ENCODE measurements at places on chromosomes 12 and 14. TPM values are rescaled to one million over a fixed set of nuclear protein-coding genes. Genes with fewer than 3 reads are reported as not detected.

DNA sequence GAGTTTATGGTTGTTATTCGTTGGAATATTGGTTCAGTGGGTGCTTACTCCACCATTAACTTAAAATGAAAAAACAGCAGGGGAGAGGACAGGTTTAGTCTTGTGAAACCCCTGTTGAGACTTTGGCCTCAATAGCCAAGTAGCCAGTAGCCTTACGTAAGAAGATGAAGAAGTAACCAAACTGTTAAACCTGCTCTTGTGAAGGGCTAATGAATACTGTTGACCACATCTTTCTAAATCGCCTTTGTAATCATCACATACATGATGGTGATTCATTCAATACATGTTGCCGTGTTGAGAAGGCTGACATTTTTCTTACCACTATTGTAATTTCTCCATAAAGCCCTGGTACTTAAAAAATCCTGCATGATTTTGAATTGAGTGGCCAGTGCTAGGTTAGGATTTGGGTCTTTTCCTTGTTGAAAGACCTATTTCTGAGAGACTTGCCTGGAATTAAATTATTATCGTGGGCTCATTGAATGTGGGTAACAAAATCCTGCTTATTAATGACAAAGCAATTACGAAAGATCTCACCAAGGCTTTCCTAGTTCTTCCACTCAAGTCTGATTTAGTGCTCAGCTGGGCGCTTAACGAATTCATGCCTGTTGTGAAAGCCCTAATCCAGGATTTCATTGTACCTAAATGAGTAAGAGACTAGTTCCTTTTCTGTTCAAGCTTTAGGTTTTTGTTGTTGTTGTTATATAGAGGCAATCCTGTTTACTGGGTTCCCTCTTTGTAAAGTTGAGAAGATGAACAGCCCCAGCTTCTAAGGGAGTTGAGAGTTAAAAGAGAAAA is 333.1 kb downstream of the FUT8 start:
- H3K4me1 ChIP-seq: peaks cover under 1% of the 10 kb centered on the region
- H3K4me3 ChIP-seq: no peak overlapping the region
- H3K27me3 ChIP-seq: no peaks in the 10 kb centered on the region
- no peak overlapping the region for H3K27ac ChIP-seq
- peaks cover 43% of the 10 kb centered on the region for H3K36me3 ChIP-seq
- DNase-seq: no peak

The CEP83 gene
- 19.1 TPM for total RNA-seq

The EIF2B1 gene
- 62.8 TPM for total RNA-seq

- H3K36me3 ChIP-seq: no peaks in the 10 kb centered on the region
- no peak overlapping the region for H3K27ac ChIP-seq
- H3K27me3 ChIP-seq: peaks cover 3% of the 10 kb centered on the region
- DNase-seq: no peak
- H3K4me1 ChIP-seq: peaks cover 4% of the 10 kb centered on the region
Observed at GRCh38 chr12:108477055-108477880, 37.8 kb upstream of the FICD start.

The AMN gene
- total RNA-seq: 2.5 TPM

DNA sequence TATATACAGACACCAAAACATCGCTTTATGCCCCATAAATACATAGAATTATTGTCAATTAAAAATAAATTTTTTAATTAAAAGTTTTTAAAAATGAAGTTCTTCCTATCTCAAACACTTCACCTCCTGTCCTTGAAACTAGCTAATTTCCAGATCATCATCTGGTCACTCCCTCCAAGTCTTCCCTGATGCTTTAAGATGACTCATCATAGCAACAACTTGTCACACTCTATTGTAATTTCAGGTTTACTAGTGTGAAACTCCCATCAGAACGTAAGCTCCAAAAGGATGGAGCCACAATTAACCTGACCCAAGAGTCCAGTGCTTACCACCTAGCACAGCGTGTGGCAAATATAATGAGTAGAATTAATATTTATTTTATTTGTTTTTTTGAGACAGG is 16.3 kb downstream of the GXYLT1 start:
- no peaks in the 10 kb centered on the region for H3K27me3 ChIP-seq
- H3K27ac ChIP-seq: no peak overlapping the region
- H3K4me1 ChIP-seq: peaks cover 3% of the 10 kb centered on the region
- no peak for DNase-seq
- no peak overlapping the region for H3K4me3 ChIP-seq

GRCh38 chr14:88919502-88919901 is 95.1 kb downstream of the TTC8 start:
- no peak overlapping the region for H3K4me3 ChIP-seq
- H3K36me3 ChIP-seq: no peaks in the 10 kb centered on the region
- no peak overlapping the region for H3K27ac ChIP-seq
- DNase-seq: no peak

The ZNF385A gene
- total RNA-seq: 2.0 TPM

The GLIPR1L1 gene
- not detected for total RNA-seq

DNA sequence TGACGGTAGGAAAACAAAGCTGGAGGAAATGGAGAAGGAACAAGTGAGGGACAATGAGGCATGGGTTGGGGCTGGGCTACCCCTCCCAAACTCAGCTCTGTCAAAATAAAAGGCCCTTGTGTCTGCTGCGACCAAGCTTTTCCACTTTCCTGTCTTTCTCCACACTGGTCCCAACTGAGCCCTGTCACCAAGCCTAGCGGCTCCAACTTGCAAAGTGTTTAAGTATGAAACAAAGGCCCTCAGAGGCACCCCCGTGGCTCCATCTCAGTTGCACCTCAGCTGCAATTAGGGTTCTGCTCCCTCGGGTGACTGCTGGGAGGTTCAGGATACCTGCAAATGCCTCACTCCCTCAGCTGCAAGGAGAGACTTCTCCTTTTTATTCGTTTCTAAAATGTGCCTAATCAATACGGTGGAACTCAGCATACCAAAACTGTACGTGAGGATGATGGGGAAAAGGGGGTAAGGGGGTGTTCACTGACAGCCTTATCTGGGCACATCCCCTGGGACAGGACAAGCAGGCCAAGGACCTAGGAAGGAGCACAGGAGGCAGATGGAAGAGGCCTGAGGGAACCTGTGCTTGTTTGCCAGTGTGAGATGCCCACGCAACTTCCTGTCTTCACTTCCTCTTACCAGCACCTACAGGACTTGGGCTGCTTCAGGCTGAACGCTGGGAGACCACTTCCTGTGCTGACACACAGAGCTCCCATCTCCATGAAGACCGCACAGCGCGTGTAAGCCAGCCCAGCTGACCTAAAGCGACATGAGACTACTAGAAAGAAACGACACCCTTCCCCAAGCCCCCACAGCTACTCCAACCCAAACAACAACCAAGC is 8.9 kb downstream of the VAMP1 start:
- peaks cover 68% of the 10 kb centered on the region for H3K36me3 ChIP-seq
- peak overlapping the region; percentile 99 for H3K27ac ChIP-seq
- peak; percentile 78 for DNase-seq
- no peaks in the 10 kb centered on the region for H3K27me3 ChIP-seq
- H3K4me1 ChIP-seq: peaks cover 74% of the 10 kb centered on the region

The BORCS5 gene
- 21.8 TPM for total RNA-seq

GRCh38 chr12:65490250-65490649 is 211.8 kb downstream of the MSRB3 start:
- no peak for DNase-seq
- H3K36me3 ChIP-seq: no peaks in the 10 kb centered on the region
- peaks cover 7% of the 10 kb centered on the region for H3K4me1 ChIP-seq
- H3K4me3 ChIP-seq: no peak overlapping the region

GRCh38 chr14:51006781-51007211 is 62.5 kb upstream of the PYGL start:
- no peak for DNase-seq
- no peaks in the 10 kb centered on the region for H3K4me1 ChIP-seq
- no peaks in the 10 kb centered on the region for H3K36me3 ChIP-seq
- H3K27ac ChIP-seq: no peak overlapping the region

DNA sequence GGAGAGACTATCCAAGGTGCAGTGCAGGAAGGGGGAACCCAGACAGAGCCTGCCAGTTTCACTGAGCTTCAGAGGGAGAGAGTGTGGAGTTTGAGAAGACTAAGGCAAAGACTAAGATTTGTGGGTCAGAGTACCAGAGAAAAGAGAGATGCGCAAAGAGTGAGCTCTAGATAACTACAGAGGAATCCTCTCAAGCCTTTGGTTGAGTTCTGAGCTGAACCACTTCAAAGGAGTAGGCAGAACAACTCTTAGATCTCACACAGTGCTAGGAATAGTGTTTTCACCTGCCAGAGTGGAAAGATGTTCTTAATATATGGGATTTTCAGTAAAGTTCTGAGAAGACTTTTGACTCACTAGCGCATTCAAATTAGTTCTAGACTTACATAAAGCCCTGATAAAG is 10.7 kb upstream of the M6PR start:
- H3K36me3 ChIP-seq: peaks cover 32% of the 10 kb centered on the region

- peaks cover 17% of the 10 kb centered on the region for H3K36me3 ChIP-seq
- DNase-seq: no peak
- H3K27me3 ChIP-seq: no peaks in the 10 kb centered on the region
- H3K4me3 ChIP-seq: no peak overlapping the region
- peaks cover 25% of the 10 kb centered on the region for H3K4me1 ChIP-seq
Observed at GRCh38 chr12:93772003-93772700, 95.0 kb downstream of the CRADD start.

- no peaks in the 10 kb centered on the region for H3K4me1 ChIP-seq
- no peak overlapping the region for H3K4me3 ChIP-seq
- H3K36me3 ChIP-seq: no peaks in the 10 kb centered on the region
Observed at GRCh38 chr14:104280085-104280901, 141.9 kb downstream of the KIF26A start.

GRCh38 chr12:95651681-95652080 is 100.4 kb upstream of the USP44 start:
- H3K4me1 ChIP-seq: no peaks in the 10 kb centered on the region
- H3K27me3 ChIP-seq: peaks cover 2% of the 10 kb centered on the region
- H3K36me3 ChIP-seq: peaks cover 2% of the 10 kb centered on the region
- H3K4me3 ChIP-seq: no peak overlapping the region
- H3K27ac ChIP-seq: no peak overlapping the region
- no peak for DNase-seq

- DNase-seq: no peak
- H3K27ac ChIP-seq: no peak overlapping the region
- H3K36me3 ChIP-seq: no peaks in the 10 kb centered on the region
Observed at GRCh38 chr14:58198086-58198485, 1.9 kb upstream of the ACTR10 start.

The IFI27L1 gene
- total RNA-seq: 36.1 TPM

DNA sequence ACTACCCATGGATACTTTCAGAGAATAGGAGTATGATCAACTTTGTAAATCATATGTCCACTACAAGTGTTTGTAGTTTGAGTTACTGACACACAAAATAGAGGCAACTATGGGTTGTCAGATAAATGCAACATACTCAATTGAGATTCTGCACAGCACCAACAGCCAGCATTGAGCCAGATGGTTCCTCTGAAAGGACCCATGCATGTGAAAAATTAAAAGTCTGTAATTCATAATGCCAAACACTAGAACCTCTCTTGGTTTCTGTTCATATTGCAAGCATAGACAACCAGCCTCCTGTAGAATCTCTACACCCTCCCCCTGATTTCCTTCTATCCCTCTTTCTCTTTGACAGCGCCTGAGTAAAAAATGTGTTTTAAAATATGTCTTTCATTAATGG is 831.0 kb downstream of the C12orf50 start:
- H3K36me3 ChIP-seq: no peaks in the 10 kb centered on the region
- DNase-seq: no peak
- no peaks in the 10 kb centered on the region for H3K27me3 ChIP-seq
- no peak overlapping the region for H3K27ac ChIP-seq

DNA sequence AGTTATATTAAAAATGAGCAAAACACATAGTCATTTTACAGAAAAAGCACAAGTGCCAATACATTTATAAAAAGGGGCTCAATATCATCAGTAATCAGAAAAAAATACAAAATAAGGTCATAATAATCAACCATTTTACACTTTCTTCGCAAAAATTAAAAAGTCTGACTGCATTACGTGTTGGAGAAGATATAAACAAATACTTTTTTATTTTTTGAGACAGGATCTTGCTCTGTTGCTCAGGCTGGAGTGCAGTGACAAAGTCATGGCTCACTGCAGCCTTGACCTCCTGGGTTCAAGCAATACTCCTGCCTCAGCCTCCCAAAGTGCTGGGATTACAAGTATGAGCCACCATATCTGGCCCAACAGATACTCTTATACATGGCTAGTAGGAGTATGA is 181.5 kb upstream of the DIO3 start:
- no peak overlapping the region for H3K4me3 ChIP-seq
- H3K36me3 ChIP-seq: no peaks in the 10 kb centered on the region
- no peak overlapping the region for H3K27ac ChIP-seq

The ACOT6 gene
- not detected for total RNA-seq

GRCh38 chr14:58607952-58608317 is 29.8 kb upstream of the DACT1 start:
- peaks cover 7% of the 10 kb centered on the region for H3K27me3 ChIP-seq
- H3K4me3 ChIP-seq: no peak overlapping the region
- no peaks in the 10 kb centered on the region for H3K36me3 ChIP-seq
- DNase-seq: no peak
- H3K27ac ChIP-seq: no peak overlapping the region

- H3K4me1 ChIP-seq: peaks cover 13% of the 10 kb centered on the region
- H3K4me3 ChIP-seq: no peak overlapping the region
- H3K36me3 ChIP-seq: peaks cover 9% of the 10 kb centered on the region
Observed at GRCh38 chr14:93319958-93320357, 12.9 kb downstream of the BTBD7 start.

GRCh38 chr12:101581190-101581589 is 13.6 kb upstream of the MYBPC1 start:
- no peak overlapping the region for H3K4me3 ChIP-seq
- H3K36me3 ChIP-seq: no peaks in the 10 kb centered on the region
- H3K27me3 ChIP-seq: peaks cover 14% of the 10 kb centered on the region
- no peak overlapping the region for H3K27ac ChIP-seq

DNA sequence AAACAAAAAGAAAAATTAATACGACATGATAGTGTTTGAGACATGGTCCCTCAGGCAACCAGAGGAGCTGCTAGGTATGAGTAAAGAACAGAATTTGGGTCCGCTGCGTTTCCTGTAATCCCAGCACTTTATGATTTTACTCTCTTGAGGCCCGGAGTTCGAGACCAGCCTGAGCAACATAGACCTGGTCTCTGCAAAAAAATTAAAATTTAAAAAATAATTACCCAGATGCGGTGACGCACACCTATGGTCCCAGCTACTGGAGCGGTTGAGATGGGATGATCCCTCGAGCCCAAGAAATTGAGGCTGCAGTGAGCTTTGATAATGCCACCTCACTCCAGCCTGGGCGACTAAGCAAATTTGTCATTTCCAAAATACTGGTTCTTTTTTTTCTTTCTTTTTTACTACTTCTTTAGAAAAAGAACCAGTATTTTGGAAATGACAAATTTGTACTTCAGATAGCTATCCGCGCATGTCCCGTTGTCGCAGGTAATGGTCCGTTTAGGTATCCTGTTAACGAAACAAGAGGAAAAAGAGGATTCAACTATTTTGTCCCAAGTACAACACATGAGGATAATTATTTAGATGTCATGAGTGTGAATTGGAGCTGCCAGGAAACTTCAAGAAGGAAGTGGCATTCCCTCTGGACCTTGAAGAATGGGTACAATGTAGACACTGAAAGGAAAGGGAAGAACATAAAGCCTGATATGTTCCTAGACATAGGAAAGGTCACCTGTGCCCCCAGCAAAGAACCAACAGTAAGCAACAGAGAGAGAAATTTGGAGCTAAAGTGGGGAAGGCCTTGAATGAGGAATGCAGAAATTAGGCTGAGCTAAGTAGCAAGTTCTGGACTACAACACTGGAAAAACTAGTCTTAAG is 1.2 kb upstream of the HECTD1 start:
- peaks cover 30% of the 10 kb centered on the region for H3K4me1 ChIP-seq
- H3K27ac ChIP-seq: peak overlapping the region; percentile 100
- DNase-seq: peak; percentile 34
- peaks cover 10% of the 10 kb centered on the region for H3K36me3 ChIP-seq

All from activated naive CD8-positive, alpha-beta T cell treated with anti-CD3 and anti-CD28 coated beads, Interleukin-2, amount 10 ng/mL, durations not matched to agents 7 days and 5 days (primary cell).